ENCODE measurements at places on chromosomes 16 and 17.
A peak's percentile ranks its signal among the peaks of the same experiment; 100 is the strongest.

GRCh38 chr16:65406933-65407332 is 285.1 kb upstream of the CDH11 start:
- no peak for DNase-seq

- no peak for DNase-seq
Measured at GRCh38 chr17:38653679-38654078, 21.1 kb downstream of the EPOP start.

DNA sequence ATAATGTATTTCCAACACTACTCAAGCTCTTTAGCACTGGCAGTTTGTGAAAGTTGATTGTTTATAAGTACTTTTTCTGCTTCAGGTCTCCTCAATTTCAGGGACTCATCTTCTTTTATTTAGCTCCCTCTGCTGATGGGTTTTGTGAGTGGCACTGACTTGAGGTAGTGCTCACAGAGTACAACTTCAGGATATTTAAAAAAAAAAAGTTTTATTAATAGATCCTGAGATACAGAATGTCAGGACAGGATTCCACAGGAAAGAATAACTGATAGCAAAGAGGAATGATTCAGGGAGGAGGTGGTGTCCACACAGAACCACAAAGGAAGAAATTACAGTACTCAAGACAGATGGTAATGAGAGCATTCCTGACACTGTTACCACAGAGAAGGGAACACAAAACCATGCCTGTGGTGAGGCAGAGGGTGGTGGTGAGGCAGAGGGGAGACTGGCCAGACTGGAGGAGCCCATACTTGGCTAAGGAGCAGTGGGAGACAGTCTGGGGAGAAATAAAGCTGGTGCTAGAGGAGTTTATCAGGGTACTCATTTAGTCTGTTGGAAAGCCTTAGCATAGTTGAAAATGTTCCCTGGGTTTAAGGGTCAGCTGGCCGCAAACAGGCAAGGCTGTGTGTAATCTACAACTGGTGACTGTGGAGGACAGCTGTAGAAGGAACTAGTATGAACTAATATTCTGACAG is 63.7 kb downstream of the SPAG9 start:
- DNase-seq, result no peak

GRCh38 chr16:28538733-28539596 is at the start of gene NUPR1:
TSS of gene NUPR1 (minus strand) at chr16:28538974. CDS start at chr16:28538907, 67 bp downstream.
- DNase-seq, result no peak

DNA sequence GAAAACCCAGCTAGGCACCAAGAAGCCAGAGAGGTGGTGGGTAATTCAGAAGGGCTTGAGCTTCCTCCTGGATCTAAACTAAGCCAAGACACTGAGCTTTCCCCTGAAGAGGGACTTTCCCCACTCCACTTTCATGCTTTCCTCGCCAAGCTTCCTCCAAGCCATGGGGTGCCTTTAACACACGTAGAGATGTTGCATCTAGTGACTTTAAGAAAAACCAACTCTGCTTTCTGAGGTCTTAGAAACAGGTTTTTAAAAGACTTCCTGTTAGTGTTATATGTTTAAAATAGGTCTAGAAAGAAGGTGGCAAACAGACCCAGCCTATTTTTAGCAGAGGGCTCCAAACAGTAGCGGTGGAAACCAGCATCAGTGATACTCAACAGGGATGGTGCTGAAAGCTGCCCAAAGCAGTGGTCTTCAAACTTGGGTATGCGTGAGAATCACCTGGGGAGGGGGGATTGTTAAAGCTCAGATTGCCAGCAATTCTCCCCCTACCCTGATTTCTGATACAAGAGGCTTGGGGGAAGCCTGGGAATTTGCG is 585.6 kb downstream of the CDH13 start:
- no peak for DNase-seq

- DNase-seq, result peak; percentile 32
Measured at GRCh38 chr17:74212209-74212912, 1.0 kb upstream of the TTYH2 start.

DNA sequence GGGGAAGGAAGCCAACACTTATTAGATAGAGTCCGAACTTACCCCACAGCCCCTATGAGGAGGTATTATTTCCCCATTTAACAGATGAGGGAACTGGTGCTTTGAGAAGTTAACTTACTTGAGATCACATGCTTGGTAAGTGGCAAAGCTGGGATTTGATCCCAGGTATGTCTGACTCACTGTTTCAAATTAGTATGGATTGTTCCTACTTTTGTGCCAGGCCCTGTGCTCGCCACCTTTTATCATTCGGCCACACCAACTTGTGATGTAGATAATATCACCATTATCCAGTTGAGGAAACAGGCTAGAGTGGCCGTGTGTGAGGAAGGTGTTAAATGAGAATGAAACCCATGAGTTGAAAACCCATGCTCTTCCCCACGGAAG is 10.7 kb downstream of the HIRIP3 start:
- no peak for DNase-seq

DNA sequence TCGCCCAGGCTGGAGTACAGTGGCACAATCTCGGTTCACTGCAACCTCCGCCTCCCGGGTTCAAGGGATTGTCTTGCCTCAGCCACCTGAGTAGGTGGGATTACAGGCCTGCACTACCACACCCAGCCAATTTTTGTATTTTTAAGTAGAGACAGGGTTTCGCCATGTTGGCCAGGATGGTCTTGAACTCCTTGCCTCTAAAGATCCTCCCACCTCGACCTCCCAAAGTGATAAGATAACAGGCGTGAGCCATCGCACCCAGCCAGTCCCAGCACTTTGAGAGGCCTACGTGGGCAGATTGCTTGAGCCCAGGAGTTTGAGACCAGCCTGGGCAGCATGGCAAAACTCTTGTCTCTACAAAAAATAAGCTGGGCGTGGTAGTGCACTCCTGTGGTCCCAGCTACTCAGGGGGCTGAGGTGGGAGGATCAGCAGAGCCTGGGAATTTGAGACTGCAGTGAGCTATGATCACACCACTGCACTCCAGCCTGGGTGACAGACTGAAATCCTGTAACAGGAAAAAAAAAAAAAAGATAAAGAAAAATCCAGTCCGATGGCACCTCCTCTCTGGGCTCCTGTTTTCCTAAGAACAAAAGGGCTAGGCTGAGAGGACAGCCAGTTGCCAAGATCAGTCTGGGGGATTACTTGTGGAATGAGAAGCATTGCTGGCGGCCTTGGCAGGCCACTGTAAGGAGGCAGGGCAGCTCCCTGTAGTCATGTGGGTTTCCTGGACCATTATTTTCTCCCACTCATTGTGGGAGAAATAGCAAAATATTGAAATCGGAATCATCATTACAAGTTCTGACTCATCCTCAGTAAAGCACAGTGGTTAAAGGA is 3.0 kb upstream of the PIPOX start:
- no peak for DNase-seq

DNA sequence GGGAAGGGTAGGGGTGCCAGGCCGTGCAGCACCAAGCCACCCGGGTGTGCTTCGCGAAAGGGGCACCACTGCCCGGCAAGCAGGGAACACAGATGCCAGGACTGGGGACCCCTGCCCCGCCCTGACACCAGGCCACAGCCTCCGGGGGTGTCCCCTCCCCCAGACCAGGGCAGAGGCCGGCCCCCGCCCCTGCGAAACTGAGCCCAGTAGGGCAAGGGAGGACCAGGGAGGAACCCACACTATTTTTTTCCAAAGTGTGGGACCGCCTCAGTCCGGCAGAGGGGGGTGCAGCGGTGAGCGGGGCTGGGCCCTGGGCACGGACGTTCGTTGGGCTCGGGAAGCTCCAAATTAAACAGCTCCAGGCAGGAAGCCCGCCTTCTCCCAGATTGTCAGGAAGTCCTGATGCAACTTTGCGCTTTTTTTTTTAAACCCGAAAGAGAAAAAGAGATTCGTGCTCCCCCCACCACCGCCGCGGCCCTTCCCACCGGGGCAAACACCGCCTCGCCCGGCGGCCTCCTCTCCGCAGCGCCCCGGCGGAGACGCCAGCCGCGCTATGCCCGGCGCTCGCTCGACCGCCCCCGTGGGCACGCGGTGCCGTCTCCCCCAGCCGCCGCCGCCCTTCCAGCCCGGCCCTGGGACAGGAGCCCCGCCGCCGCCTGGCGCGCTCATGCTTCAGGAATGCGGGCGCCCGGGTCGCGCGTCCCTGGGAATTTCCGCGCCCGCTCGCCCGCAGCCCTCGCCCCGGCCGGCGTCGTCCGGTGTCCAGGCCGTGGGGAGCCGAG is 755 bp downstream of the PIEZO1 start:
- DNase-seq, result peak; percentile 52

- no peak for DNase-seq
Measured at GRCh38 chr16:75256696-75257343, 5.4 kb upstream of the BCAR1 start.

GRCh38 chr16:86303787-86304678 is 206.3 kb upstream of the FOXF1 start:
- no peak for DNase-seq

DNA sequence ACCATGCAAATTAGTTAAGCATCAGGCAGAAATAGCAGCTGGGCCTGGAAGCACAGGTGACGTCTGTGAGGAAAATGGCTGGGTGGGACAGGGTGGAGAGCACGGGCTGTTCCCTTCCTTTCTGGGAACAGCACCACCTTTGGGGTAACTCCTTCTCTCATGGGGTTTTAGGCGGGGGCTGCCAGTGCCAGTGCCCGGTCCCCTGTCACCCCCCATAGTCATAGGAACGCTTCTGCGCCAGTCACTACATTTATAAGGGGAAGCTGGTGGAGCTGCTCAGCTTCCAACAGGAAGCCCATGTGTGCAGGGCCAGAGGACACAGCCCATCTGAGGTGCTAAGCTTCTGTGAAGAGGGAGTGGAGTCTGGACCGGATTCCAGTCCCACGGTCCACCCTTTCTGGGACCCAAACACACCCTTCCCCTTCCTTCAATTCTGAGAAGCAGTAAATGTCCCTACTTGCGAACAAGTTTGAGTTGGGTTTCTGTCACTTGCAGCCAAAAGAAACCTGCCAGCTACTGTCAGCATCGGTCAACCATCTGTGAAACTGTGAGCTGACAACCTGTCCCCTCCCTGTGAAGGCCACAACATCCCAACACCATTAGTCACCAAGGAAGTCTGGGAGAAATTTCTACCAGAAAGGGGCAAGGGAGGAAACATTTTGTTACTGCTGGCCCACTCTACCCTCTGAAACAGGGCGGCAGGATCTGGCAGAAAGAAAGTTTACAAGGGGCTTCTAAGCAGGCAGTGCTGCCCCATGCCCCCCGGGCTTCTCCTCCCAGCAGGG is 86.0 kb upstream of the AMZ2 start:
- DNase-seq, result no peak

GRCh38 chr17:45852535-45853297 is 8.0 kb downstream of the SPPL2C start:
- DNase-seq, result peak; percentile 64

DNA sequence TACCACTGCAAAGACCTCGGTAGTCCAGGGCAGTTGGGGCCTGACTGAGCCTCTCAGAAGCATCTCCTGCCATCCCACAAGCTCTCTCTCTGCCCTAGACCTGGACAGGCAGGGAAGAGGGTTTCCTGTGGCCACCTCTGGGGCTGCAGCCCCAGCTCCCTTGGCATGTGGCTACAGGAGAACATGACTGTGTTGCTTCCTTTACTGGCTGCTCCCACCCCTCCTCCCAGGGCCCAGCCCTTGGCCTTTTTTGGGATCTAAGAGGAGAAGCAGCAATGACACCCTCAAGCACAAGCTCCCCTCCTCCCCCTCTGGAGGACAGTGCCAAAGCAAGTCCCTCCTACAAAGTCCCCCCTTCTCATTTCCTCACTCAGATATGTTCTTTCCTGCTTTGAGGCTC is 5.6 kb downstream of the MRPL27 start:
- no peak for DNase-seq

DNA sequence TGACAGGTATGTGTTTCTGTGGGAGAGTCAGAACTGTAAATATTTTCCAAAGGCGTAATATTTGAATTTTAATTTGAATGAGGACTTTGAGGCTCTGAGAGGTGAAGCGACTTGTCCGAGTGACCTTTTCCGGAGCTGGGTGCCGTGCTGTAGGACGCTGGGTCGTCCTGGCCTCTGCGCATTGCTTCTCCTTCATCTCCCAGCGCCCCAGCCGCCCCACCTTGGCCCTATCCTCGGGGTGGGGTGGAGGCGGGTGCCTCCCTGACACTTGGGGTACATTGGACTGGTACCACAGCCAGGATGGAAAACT is 147.8 kb downstream of the SPECC1 start:
- DNase-seq, result no peak

DNA sequence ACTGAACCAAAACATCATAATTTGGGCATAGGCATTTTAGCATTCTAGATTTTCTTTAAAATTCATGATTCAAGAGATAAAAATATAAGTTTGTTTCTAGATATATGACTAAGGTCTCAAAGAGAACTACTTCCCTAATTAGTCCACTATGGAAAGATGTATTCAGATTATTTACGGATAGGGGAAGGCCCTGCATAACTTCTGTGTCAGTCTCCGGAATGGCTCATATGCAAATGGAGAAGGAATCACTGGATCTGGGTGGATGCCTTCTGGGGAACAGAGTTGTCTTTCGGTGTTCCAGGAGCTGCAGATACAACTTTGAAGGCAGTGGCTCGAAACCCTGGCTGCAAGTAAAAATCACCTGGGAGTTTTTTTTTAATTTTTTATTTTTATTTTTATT is 17.1 kb upstream of the WFIKKN2 start:
- DNase-seq, result no peak

GRCh38 chr16:73011926-73012325 is 36.0 kb downstream of the ZFHX3 start:
- no peak for DNase-seq

GRCh38 chr16:83059237-83059636 is 432.5 kb downstream of the CDH13 start:
- no peak for DNase-seq

GRCh38 chr16:70574595-70575271 is 51.1 kb downstream of the SF3B3 start:
- no peak for DNase-seq

- no peak for DNase-seq
Measured at GRCh38 chr16:64449506-64449905, 672.4 kb downstream of the CDH11 start.

- no peak for DNase-seq
Measured at GRCh38 chr17:378068-378467, 25.5 kb upstream of the RPH3AL start.

DNA sequence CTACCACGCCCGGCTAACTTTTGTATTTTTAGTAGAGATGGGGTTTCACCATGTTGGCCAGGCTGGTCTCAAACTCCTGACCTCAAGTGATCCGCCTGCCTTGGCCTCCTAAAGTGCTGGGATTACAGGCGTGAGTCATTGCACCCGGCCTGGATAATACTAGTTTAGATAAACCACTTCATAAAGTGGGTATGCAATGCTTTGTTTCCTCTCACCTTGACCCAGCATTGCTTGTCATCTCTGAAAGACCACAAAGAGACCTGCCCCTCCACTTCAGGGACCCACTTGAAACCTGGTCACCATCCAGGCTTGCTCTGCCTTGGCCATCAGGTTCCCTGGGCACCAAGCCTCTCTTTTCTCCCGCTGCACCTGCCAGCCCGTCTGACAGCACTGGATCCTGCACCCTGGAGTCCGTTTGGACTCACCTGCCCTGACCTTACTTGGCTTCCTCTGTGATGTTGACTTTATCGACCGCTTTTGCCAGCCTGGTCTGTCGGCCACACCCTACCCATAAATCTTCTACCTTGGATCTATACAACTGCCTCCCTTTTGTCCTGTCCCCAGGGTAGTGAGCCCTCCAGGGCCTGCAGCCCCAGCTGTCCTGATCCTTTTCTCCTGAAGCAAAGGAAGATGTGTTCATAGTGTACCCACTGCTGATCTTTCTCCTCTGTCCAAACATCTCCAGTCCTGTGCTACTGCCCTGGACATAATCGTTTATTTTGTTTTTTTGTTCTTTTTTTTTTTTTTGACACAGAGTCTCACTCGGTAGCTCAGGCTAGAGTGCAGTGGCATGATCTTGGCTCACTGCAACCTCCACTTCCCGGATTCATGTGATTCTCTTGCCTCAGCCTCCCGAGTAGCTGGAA is 12.7 kb upstream of the ZG16 start:
- DNase-seq, result no peak

Measured in activated naive CD4-positive, alpha-beta T cell treated with anti-CD3 and anti-CD28 coated beads, Interleukin-2, amount 50 U/mL, for 16 hours (primary cell).